GM06990 (cell line): ENCODE measurements at places on chromosomes 6 and 20.

- DNase-seq: no peak
Observed at GRCh38 chr20:59992526-59993084, 34.4 kb downstream of the CDH26 start.

DNA sequence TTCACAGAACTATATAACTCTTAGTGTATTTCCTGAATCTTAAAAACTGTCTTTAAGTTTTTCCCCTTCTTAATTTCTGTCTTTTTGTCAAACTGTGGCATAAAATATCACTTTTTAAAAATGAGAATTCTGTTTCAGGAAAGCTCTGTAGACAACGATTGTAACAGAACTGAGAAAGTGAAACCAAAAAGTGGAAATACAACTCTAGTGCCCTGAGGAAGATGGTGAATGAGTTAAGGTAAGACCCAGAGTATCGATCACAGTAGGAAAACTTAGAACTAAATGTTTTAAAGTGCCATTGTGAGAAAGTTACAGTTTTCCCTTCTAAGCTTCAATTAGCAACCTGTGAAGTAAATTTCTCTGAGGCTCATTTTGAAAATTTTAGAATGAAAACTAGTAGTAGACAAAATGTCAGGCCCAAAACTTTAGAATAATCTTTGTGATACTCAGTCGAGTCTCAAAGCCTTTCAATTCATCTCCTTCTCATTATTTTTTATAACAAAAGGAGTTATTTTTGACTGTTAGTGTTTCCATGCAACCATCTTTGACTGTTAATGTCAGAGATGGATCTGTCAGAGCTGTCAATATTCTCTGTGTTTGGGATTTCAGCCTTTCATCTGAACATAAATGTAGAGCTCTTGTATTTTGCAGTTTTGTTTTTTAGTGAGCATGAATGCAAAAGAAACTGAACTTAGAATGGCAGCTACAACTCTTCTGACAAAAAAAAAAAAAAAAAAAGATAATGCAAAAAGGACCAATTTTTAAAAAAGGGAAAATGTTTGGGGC lies 19.0 kb upstream of the TRDN start:
- DNase-seq: peak; percentile 15

DNA sequence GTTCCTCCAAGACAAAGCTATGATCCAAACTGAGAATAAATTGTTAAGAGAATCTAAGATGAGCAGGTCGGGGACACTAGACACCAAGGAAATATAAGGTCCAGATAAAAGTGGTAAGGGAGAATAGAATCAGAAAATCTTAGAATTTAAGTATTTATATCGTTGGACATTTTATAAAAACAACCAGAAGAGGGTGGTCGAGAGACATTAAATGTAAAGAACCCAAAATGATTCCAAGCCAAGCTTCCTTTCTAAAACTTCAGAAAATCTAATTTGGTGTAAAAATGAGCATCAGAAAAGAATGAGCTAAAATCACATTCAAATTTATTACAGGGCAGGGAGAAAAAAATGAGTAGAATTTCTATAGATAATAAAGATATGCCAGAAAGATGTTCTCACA lies 97.8 kb upstream of the OGFRL1 start:
- DNase-seq: no peak

DNA sequence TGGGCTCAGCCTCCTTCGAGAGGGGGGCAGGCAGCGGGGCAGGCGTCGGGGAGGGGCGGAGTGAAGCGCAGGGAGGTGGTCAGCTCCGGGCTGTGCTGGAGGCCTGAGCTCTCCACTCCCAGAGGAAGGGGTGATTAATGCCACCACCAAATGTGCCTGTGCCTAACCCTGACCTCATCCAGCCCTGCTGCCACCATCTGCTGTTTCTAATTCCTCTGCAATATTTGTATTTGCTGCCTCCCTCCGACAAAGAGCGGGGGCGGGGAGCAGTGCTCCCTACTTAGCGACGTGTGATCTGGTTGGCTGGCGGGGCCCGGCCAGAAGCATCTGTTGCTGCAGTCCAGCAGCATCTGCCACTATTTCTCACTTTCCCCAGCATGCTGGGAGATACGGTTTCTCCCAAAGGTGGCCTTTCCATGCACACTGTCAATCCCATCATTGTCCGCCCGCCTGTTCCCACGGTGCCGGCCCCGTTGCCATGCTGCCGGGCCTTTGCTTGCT lies 47.0 kb downstream of the DLL1 start:
- DNase-seq: no peak

GRCh38 chr6:126937426-126937825 lies 181.0 kb upstream of the RSPO3 start:
- no peak for DNase-seq

- DNase-seq: no peak
Observed at GRCh38 chr20:59448851-59449444, 148.5 kb downstream of the EDN3 start.

GRCh38 chr20:17871886-17872285 lies 96.7 kb downstream of the SNX5 start:
- no peak for DNase-seq

GRCh38 chr20:32819992-32820697 lies 391 bp downstream of the MAPRE1 start:
- peak; percentile 87 for DNase-seq

DNA sequence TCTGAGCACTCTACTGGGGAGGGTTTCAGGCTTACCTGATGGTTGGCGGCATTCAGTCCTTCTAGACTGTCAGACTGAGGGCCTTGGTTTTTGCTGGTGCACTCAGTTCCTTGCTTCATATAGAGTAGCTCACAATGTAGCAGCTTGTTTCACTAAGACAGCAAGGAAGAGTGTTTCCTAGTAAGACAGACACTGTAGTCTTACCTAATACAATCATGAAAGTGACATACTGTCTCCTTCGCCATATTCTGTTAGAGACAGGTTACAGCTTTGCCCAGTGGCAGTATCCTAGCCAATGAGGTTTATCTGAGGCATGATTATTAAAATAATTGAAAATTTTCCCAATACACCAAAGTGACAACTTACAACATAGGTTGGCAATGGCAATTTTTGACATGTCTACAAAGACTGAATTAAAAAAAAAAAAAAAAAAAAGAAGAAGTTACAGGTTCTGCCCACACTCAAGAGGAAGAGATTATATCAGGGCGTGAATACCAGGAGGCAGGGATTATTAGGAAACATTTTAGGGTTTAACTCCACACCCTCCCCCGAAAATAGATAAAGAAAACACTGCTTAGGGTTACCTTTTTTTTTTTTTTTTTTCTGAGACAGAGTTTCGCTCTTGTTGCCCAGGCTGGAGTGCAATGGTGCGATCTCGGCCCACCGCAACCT lies 66.8 kb downstream of the SCAND1 start:
- no peak for DNase-seq

DNA sequence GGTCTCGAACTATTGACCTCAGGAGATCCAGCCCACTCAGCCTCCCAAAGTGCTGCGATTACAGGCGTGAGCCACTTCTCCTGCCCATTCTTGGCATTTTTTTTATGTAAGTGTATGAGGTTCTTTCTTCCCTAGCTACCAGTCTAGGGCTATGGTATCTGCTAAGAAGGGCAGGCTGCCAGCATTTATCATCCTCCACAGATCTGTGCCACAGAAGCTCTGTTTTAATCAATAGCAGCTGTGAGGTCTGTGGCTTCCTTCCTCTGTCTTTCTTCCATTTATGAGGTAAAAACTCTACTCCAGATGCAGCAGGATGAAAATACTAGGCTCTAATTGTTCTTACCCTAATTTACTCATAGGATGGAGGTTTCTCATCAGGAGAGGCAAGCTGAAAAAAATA lies 1382.4 kb upstream of the ADGRB3 start:
- no peak for DNase-seq

DNA sequence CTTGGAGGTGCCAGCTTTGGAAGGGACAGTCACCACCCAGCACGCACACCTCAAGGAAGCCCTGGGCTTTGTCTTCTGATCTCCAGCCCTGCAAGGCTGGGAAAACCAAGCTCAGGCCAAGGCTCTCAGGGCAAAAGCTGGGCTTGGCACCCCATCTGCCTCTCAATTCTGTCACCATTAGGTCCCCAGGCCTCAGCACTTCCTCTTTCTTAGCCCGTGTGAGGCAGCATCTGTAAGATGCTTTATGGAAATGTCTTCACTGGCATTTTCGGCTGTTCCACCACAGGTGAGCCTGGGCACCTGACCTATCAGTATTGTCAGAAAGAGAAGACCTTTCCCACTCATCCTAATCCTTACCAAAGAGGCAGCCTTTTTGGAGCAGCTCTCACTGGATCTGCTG lies 24.6 kb downstream of the GMEB2 start:
- DNase-seq: no peak

GRCh38 chr6:158954753-158955152 lies 45.2 kb downstream of the RSPH3 start:
- no peak for DNase-seq

GRCh38 chr20:34710568-34710839 lies 6.4 kb downstream of the TP53INP2 start:
- DNase-seq: no peak

DNA sequence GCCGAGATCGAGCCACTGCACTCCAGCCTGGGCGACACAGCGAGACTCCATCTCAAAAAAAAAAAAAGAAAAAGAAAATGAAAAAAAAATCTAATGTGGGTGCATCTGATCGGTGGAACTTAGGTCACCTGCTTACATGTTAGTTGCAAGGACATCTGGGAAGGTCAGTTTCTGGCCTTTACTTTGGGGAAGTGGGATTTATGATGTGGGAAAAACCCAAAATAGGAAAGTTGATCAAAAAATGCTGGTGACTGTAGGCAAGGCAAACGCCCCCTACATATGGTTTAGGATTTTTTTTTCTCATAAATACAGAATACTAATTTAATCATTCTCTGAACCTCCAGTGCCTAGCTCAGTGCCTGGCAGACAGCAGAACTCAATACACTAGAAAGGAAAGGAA lies 69.2 kb upstream of the PIM1 start:
- no peak for DNase-seq

- no peak for DNase-seq
Observed at GRCh38 chr20:56465997-56466396, 2.4 kb upstream of the RTF2 start.

GRCh38 chr6:35558571-35558970 lies 45.9 kb upstream of the TULP1 start:
- DNase-seq: no peak

- DNase-seq: no peak
Observed at GRCh38 chr20:59573837-59574236, 30.5 kb upstream of the PHACTR3 start.

- DNase-seq: peak; percentile 18
Observed at GRCh38 chr20:44215125-44215524, 4.6 kb upstream of the OSER1 start.

- DNase-seq: no peak
Observed at GRCh38 chr6:45045253-45045601, 282.9 kb upstream of the RUNX2 start.

DNA sequence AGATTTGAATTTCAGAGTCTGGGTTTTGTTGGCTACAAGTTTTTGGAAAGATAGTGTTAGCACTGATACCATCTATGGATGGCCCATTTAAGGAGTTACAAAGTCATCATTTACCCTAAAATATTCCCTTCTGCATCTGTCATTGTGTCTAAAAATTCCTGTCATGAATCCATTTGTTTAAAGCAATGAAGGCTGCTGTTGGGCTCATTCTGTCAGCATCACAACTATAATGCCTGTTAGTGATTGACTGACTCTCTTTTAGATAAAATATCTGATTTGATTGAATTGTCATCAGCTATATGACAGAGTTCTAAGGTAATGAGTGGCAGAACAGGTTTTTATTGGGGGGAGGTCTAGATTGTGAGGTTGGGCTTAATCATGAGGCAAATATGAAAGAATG lies 167.6 kb upstream of the IMPG1 start:
- DNase-seq: no peak

DNA sequence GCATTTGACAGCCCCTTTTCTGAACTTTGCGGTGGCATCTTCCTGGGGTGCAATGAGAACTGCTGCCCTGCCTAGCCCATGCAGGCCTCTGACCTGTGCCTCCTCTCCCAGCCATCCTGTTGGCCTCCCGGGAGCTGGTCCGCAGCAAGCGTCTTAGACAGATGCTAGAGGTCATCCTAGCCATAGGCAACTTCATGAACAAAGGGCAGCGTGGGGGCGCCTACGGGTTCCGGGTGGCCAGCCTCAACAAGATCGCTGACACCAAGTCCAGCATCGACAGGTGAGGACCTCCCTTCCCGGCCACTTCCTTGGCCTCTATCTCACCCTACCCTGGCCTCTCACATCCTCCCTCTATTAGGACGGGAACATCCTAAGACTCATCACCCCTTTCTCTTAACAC lies 37.6 kb downstream of the MOCS1 start:
- no peak for DNase-seq

- no peak for DNase-seq
Observed at GRCh38 chr6:164889980-164890379, 419.4 kb downstream of the C6orf118 start.

- DNase-seq: no peak
Observed at GRCh38 chr6:158468666-158469065, 91.2 kb upstream of the TMEM181 start.

DNA sequence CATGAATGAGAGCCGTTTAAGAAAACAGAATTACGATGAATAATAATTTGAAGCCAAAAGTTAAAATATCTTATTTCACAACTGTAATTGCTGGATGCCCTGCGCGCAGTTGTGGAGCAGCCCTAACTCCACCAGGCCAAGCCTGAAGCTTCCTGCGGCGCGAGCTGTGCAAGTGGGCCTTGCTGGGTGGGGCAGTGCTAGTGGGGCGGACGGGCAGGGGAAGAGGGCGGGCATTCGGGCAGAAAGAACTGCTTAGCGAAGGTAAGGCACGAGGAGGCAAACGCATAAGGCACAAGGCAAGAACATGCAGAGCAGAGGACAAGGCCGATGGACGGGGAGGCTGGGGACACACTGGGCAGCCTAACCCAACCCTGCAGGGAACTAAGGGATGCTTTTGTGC lies 2.3 kb downstream of the HLA-DQB2 start:
- no peak for DNase-seq

DNA sequence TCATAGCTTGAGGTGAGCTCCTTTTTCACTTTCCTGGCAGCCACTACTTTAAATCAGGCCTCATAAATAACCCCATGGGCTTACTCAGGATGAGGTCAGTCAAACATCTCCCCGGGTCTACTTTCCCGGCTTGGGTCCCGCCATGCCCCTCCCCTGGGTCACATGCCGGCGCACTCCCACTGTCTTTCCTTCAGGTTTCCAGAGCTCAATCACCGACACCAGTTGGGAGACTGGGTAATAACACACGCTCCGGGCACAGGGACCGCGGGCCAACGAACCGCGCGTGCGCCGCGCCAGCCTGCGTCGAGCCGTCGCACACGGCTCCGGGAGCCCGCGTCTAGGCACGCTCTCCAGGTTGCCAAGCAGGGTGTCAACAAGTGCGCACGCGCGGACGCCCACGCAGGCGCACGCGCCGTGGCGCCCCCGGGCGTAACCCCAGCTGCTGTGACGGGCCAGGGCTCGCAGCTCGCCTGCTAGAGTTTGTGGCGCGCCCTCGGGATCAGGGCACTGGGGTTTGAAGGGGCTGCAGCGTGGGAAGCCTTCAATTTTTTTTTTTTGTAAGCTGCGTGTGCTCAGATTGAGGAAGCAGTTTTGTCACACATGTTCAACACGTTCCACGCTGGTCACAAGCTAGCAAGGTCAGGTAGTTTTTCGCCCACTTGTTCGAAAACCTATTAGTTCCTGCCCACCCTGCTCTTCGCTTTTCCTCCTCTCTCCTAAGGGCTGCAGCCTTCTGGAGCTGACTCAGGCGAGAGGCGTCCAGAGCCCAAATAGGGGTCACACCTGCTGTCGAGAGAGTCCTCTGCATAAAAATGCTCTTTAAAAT lies 31.8 kb downstream of the TFAP2B start:
- DNase-seq: no peak

- no peak for DNase-seq
Observed at GRCh38 chr6:157486572-157486971, 105.6 kb downstream of the ZDHHC14 start.
